Activated naive CD4-positive, alpha-beta T cell treated with anti-CD3 and anti-CD28 coated beads, Interleukin-2, amount 10 ng/mL, durations not matched to agents 7 days and 5 days (primary cell): ENCODE measurements at places on chromosomes 3 and 15.

DNA sequence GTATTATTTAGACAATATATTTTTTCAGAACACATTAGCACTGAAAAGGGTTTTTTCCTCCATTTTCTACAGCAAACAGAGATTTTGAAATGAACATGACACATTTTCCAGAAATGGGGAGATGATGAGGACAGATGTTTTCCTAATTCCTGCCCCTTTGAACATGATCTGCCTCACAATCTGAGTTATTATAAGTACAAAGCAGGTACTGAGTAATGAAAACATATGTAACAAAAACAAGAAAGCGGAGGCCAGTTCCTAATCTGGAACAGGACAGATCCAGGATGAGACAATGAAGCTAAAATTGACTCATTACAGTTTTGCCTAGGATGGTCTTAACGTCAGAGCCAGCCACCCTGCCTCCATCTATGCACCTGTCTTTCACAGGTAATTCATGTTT, 642.8 kb upstream of the NR2F2 start:
- DNase-seq = no peak
- no peaks in the 10 kb centered on the region for H3K27me3 ChIP-seq
- no peak overlapping the region for H3K4me3 ChIP-seq
- H3K36me3 ChIP-seq = no peaks in the 10 kb centered on the region

DNA sequence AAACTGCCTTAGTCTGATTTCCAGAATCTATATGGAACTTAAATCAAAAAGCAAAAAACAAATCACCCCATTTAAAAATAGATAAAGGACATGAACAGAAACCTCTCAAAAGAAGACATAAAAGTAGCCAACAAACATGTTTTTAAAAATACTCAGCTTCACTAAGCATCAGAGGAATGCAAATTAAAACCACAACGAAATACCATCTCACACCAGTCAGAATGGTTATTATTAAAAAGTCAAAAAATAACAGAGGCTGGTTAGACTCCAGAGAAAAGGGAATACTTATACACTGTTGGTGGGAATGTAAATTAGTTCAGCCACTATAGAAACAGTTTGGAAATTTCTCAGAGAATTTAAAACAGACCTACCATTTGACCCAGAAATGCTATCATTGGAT, 367.9 kb downstream of the ZIC4 start:
- no peaks in the 10 kb centered on the region for H3K4me1 ChIP-seq
- no peaks in the 10 kb centered on the region for H3K36me3 ChIP-seq
- no peak overlapping the region for H3K27ac ChIP-seq
- H3K27me3 ChIP-seq = no peaks in the 10 kb centered on the region

DNA sequence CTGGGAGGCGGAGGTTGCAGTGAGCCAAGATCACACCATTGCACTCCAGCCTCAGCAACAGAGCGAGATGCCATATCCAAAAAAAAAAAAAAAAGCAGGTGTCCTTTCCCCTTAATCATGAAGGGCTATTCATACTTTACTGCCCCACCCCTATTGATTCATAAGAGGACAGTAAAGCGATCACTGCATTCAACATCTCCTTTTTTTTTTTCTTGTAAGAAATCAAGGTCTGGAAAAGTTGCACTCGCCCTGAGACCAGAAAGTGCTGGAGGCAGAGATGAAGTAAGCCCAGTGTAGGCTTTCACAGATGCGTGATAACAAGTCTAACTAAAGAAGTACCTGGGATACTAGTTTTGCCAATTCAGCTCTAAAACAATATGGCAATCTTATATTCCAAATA, 24.2 kb downstream of the B3GNT5 start:
- DNase-seq = no peak
- H3K27ac ChIP-seq = no peak overlapping the region
- H3K4me1 ChIP-seq = peaks cover 3% of the 10 kb centered on the region
- H3K36me3 ChIP-seq = no peaks in the 10 kb centered on the region
- H3K27me3 ChIP-seq = no peaks in the 10 kb centered on the region
- H3K4me3 ChIP-seq = no peak overlapping the region

GRCh38 chr3:186964616-186965015, 34.3 kb downstream of the ST6GAL1 start:
- no peaks in the 10 kb centered on the region for H3K27me3 ChIP-seq
- no peak overlapping the region for H3K4me3 ChIP-seq
- DNase-seq = no peak
- peaks cover 50% of the 10 kb centered on the region for H3K36me3 ChIP-seq

GRCh38 chr15:63048776-63049665, 6.5 kb downstream of the TPM1 start:
- peaks cover 25% of the 10 kb centered on the region for H3K4me1 ChIP-seq
- H3K4me3 ChIP-seq = peak overlapping the region; percentile 90
- H3K36me3 ChIP-seq = no peaks in the 10 kb centered on the region
- peak overlapping the region; percentile 78 for H3K27ac ChIP-seq
- DNase-seq = peak; percentile 57
- H3K27me3 ChIP-seq = peaks cover 44% of the 10 kb centered on the region

GRCh38 chr3:146517684-146518435, 26.5 kb downstream of the PLSCR1 start:
- H3K4me1 ChIP-seq = peaks cover 17% of the 10 kb centered on the region
- DNase-seq = no peak
- H3K4me3 ChIP-seq = no peak overlapping the region
- no peaks in the 10 kb centered on the region for H3K27me3 ChIP-seq

- no peak for DNase-seq
- H3K4me1 ChIP-seq = peaks cover 13% of the 10 kb centered on the region
- H3K27ac ChIP-seq = no peak overlapping the region
- peaks cover 46% of the 10 kb centered on the region for H3K27me3 ChIP-seq
- H3K4me3 ChIP-seq = no peak overlapping the region
- H3K36me3 ChIP-seq = peaks cover 1% of the 10 kb centered on the region
Observed at GRCh38 chr15:78372880-78373279, 32.7 kb downstream of the CRABP1 start.

DNA sequence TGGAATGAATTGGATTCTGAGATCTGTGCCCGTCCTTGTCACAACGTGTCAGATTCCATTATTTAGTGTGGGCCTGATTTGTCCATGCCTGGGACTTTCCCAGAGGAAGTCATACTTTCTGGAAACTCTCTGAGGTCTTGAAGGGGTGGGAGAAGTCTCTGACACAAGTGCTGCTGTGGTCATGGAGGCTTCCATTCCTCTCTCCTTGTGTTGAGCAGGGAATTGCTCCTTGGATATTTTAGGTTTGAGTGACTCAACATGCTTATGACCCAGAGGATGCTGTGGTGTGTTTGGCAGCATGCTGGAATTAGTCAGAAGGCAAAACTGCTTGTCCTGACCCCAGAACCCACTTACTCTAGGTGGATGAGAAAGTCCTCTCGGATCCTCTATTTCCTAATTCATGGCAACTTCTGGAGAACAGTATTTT, 132.1 kb downstream of the LPP start:
- no peak overlapping the region for H3K4me3 ChIP-seq
- peaks cover 30% of the 10 kb centered on the region for H3K4me1 ChIP-seq
- H3K27ac ChIP-seq = no peak overlapping the region
- no peaks in the 10 kb centered on the region for H3K27me3 ChIP-seq

- H3K4me3 ChIP-seq = no peak overlapping the region
- H3K4me1 ChIP-seq = no peaks in the 10 kb centered on the region
- DNase-seq = no peak
- H3K36me3 ChIP-seq = no peaks in the 10 kb centered on the region
- no peaks in the 10 kb centered on the region for H3K27me3 ChIP-seq
Observed at GRCh38 chr3:19215427-19215826, 67.1 kb downstream of the KCNH8 start.

DNA sequence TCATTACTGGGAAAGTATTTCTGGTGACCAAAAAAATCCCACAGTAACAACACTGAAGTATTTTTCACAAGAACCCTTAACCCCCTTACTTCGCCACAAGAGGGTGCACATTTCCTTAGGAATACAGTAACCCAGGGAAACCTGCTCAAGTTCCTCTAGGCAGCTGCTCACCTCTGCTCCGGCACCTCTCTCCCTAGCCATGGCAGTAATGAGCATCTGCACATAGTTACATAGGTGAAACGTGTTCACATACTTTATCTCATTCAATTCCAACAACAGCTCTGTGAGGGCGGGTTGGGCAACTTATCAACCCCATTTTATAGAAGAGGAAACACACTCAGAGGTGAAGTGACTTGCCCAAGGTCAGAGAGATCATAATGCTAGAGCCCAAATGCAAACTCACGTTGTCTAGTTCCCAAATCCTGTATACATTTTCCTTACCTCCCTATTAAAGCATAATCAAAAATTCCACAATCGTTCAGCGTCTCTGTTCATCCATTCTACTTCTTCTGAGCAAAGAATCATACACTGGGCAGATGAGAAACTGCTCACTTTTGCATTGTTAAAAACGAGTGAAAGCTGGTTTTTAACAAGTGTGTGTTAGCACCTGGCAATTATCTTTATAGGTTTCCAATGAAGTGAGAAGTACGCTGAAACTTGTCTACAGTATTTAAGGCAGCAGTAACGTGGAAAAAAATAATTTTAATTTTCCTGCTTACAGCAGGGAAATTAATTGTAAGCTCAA, 90.7 kb downstream of the IGF2BP2 start:
- no peaks in the 10 kb centered on the region for H3K27me3 ChIP-seq
- no peaks in the 10 kb centered on the region for H3K4me1 ChIP-seq
- peak; percentile 27 for DNase-seq
- H3K36me3 ChIP-seq = no peaks in the 10 kb centered on the region
- no peak overlapping the region for H3K4me3 ChIP-seq

DNA sequence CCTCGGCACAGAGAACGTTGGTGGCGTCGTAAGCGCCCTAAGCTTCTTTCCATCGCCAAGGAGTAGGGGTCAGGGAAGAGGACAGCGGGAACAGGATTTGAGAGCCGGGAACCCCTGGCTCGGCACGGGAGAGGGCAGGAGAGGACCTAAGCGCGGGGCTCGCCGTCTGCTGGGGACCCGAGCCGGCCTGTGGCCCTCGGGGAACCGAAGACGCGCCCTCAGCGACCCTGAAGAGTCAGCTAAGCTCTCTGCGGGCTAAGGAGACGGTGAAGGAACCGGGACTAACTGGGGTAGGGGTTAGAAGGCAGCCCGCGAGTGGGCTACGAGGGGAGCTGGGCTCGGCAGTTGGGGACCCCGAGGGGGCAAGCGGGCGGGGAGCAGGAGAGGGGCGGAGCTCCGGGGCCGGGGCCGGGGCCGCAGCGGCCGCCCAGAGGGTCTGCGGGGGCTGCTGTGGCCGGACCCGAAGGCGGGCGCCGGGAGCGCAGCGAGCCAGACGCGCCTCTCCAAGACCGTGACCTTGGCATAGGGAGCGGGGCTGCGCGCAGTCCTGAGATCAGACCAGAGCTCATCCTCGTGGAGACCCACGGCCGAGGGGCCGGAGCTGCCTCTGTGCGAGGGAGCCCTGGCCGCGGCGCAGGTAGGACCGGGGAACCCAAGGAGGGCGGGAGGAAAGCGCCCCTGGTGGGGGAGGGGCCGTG, 574 bp downstream of the CASR start:
- H3K4me1 ChIP-seq = peaks cover 5% of the 10 kb centered on the region
- DNase-seq = no peak
- no peak overlapping the region for H3K27ac ChIP-seq
- peaks cover 71% of the 10 kb centered on the region for H3K27me3 ChIP-seq

- H3K27me3 ChIP-seq = peaks cover 33% of the 10 kb centered on the region
- peak overlapping the region; percentile 97 for H3K4me3 ChIP-seq
- H3K36me3 ChIP-seq = peaks cover 22% of the 10 kb centered on the region
- H3K27ac ChIP-seq = peak overlapping the region; percentile 93
- peaks cover 57% of the 10 kb centered on the region for H3K4me1 ChIP-seq
Observed at GRCh38 chr3:125054449-125055329, 1.1 kb downstream of the HEG1 start.

DNA sequence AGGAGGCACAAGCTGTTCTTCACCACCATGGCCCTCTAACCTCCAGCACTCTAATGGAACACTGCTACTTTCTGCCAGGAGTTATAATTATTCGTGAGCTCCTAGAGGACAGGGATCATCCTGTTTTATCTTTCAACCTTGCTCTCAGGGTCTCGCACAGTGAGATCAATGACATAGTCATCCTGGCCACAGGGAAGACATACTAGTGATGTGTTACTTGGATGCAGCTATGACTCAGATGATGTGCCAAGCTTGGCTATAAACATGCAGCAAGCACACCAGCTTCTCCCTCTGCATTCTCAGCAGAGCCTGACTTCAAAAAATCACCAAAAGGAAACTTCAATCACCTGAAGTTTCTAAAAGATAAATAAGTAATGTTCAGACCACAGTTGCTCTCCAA, 203.8 kb upstream of the HES1 start:
- no peak for DNase-seq
- no peak overlapping the region for H3K27ac ChIP-seq
- H3K4me1 ChIP-seq = no peaks in the 10 kb centered on the region

- H3K4me1 ChIP-seq = no peaks in the 10 kb centered on the region
- no peak for DNase-seq
- H3K4me3 ChIP-seq = no peak overlapping the region
- no peak overlapping the region for H3K27ac ChIP-seq
- no peaks in the 10 kb centered on the region for H3K36me3 ChIP-seq
- no peaks in the 10 kb centered on the region for H3K27me3 ChIP-seq
Observed at GRCh38 chr3:74812756-74813155, 198.3 kb upstream of the CNTN3 start.

GRCh38 chr15:58016581-58017175, 48.8 kb downstream of the ALDH1A2 start:
- H3K27me3 ChIP-seq = peaks cover 25% of the 10 kb centered on the region
- no peak for DNase-seq
- no peak overlapping the region for H3K4me3 ChIP-seq
- H3K27ac ChIP-seq = no peak overlapping the region
- no peaks in the 10 kb centered on the region for H3K4me1 ChIP-seq

- peaks cover 13% of the 10 kb centered on the region for H3K36me3 ChIP-seq
- peaks cover 41% of the 10 kb centered on the region for H3K4me1 ChIP-seq
- H3K27me3 ChIP-seq = no peaks in the 10 kb centered on the region
- no peak overlapping the region for H3K27ac ChIP-seq
- DNase-seq = no peak
Observed at GRCh38 chr3:192834428-192834827, 83.2 kb downstream of the MB21D2 start.

DNA sequence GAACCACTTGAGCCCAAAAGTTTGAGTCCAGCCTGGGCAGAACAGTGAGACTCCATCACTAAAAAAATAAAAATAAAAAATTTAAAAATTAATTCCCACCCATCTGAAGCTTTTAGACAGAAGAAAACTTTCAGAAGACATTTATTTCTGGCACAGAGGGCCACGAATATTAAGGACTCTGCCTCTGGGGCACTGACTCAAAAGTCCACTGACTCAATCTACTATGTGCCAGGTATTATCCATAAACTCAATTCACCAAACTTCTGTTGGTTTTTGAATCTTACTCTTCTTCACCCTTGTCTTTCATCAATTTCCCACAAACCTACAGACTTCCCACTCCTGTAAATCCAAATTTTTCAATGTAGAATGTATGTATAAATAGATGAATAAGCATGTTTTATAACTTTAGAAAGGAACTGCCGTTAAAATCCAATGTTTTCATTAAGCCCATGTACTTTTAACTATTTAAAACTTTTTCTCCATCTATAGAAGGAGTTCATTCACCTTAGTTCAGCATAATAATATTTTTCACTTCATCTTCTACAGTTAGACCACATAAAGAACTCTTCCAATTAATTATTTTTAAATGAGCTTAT, 19.9 kb downstream of the ATP13A3 start:
- peaks cover 1% of the 10 kb centered on the region for H3K36me3 ChIP-seq
- no peak for DNase-seq
- H3K4me3 ChIP-seq = no peak overlapping the region
- H3K27ac ChIP-seq = no peak overlapping the region
